ENCODE measurements at places on chromosomes 2 and 18. TPM values are rescaled to one million over a fixed set of nuclear protein-coding genes. Genes with fewer than 3 reads are reported as not detected.

The MARCO gene
- 1.6 TPM for total RNA-seq

DNA sequence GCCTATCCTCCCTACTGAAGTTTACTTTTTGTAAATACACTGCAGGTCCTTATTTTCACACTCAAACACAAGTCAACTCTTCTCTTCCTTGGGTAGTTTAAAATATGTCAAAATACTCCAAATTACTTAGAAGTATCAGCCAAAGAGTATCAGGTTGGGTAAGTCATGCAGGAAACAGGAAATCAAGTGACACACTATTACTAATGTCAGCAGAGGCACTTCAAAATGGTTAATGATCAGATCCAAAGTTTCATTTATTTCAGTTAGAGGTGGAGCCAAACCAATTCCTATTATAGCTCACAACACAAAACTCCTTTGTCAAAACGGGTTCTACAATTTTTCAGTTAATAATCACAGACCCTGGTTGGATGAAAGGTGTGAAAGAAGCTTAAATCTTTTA is 54.2 kb downstream of the DLGAP1 start:
- H3K36me3 ChIP-seq = no peaks in the 10 kb centered on the region
- no peak overlapping the region for H3K27ac ChIP-seq
- H3K4me1 ChIP-seq = no peaks in the 10 kb centered on the region
- no peak overlapping the region for H3K4me3 ChIP-seq
- H3K27me3 ChIP-seq = no peaks in the 10 kb centered on the region
- no peak for DNase-seq

DNA sequence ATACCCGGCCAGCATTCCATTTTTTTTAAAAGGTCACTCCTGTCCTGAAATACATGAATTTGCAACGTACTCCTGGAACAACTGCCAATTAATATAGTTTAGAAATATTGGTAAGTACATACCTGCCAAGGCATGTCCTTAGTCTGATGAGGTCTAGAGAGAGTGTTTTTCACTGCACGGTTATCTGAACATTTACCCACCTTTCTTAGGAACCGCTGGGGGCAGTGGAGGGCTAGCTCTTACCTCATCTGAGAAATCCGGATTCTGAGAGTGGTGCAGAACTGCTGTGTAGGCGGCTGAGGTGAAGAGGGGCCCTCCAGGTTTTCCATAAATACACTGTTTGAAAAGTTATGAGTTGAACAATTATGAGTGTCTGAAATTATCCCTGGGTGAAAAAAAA is 133.1 kb upstream of the CCDC195 start:
- no peak overlapping the region for H3K27ac ChIP-seq
- H3K4me3 ChIP-seq = no peak overlapping the region
- H3K4me1 ChIP-seq = no peaks in the 10 kb centered on the region
- no peak for DNase-seq

DNA sequence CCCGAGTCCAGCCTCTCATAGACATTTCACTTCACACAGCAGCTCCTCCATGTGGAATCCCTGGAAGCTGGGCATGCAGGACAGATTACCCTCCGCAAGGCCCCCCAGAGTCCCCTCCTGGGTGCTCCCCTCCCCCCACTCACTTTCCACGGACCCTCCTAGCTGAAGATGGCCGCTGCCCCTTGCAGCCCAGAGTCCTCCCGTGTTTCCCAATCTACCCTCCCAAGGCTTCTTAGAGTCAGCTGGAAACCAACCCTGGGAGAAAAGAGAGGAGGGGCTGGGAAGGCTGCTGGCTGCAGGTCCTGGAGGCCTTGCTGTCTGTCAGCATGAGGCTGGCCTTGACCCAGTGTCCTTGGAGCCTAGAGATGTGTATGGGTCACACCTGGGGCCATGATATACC is 49.0 kb upstream of the HAAO start:
- no peak overlapping the region for H3K27ac ChIP-seq
- H3K4me1 ChIP-seq = peaks cover 4% of the 10 kb centered on the region
- H3K4me3 ChIP-seq = no peak overlapping the region

GRCh38 chr2:70871398-70872211 is 36.0 kb upstream of the CD207 start:
- peak overlapping the region; percentile 54 for H3K4me3 ChIP-seq
- peak; percentile 94 for DNase-seq
- peaks cover 7% of the 10 kb centered on the region for H3K4me1 ChIP-seq
- no peaks in the 10 kb centered on the region for H3K36me3 ChIP-seq
- H3K27me3 ChIP-seq = no peaks in the 10 kb centered on the region

DNA sequence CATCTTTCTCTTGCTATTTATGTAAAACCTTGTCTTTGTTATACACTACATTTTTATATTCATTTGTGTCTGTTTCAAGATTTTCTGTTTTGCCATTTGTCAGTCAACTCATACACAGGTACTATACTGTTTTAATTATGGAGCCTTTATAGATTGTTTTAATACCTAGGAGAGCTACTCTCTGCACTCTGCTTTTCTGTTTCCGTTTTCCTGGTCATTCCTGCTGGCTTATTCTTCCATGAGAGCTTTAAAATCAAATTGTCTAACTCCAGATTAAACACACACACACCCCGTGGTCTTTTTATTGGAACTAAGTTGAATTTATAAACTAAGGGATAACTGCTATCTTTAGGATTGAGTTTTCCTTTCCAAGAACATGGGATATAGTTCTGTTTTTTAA is 161.2 kb downstream of the RTN4 start:
- no peak overlapping the region for H3K4me3 ChIP-seq
- H3K27ac ChIP-seq = no peak overlapping the region
- H3K4me1 ChIP-seq = no peaks in the 10 kb centered on the region
- H3K36me3 ChIP-seq = no peaks in the 10 kb centered on the region
- H3K27me3 ChIP-seq = no peaks in the 10 kb centered on the region
- no peak for DNase-seq

- H3K27ac ChIP-seq = peak overlapping the region; percentile 19
- H3K4me3 ChIP-seq = no peak overlapping the region
- peaks cover 35% of the 10 kb centered on the region for H3K36me3 ChIP-seq
- DNase-seq = peak; percentile 32
Observed at GRCh38 chr2:219449609-219450008, 15.0 kb downstream of the SPEG start.

The C2orf92 gene
- 2.1 TPM for total RNA-seq

GRCh38 chr2:6067089-6067488 is 374.9 kb downstream of the SOX11 start:
- H3K27ac ChIP-seq = no peak overlapping the region
- DNase-seq = no peak
- no peak overlapping the region for H3K4me3 ChIP-seq
- H3K36me3 ChIP-seq = no peaks in the 10 kb centered on the region
- H3K4me1 ChIP-seq = no peaks in the 10 kb centered on the region

GRCh38 chr2:216636551-216637450 is 3.6 kb downstream of the IGFBP2 start:
- no peak for DNase-seq
- H3K27me3 ChIP-seq = peaks cover 50% of the 10 kb centered on the region
- no peak overlapping the region for H3K4me3 ChIP-seq
- H3K4me1 ChIP-seq = peaks cover 4% of the 10 kb centered on the region
- no peaks in the 10 kb centered on the region for H3K36me3 ChIP-seq
- no peak overlapping the region for H3K27ac ChIP-seq

The FMNL2 gene
- total RNA-seq = 8.4 TPM

DNA sequence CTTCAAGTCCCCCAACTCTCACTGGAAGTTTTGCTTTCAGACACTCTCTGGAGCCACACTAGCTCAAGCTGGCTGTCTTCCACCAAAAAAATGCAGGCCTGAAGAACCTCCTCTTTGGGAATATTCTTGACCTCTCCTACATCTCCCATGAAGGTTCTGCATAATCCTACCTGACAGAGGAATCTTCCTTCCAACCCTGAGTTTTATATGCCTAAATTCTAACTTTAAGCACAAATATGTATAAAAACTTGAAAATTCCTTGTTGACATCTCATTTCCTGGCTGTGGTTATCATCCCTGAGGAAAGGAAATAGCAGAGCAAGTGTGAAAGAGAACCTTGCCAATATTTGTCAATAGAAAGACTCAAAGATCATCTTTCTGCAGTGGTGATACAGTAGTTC is 249.0 kb downstream of the LPIN1 start:
- no peak overlapping the region for H3K4me3 ChIP-seq
- H3K36me3 ChIP-seq = no peaks in the 10 kb centered on the region

- no peak overlapping the region for H3K4me3 ChIP-seq
- H3K27ac ChIP-seq = no peak overlapping the region
- H3K4me1 ChIP-seq = no peaks in the 10 kb centered on the region
- no peaks in the 10 kb centered on the region for H3K27me3 ChIP-seq
- no peak for DNase-seq
Observed at GRCh38 chr2:215949991-215950404, 63.4 kb downstream of the MREG start.

The SCN3A gene
- total RNA-seq = 0.58 TPM

- peaks cover 15% of the 10 kb centered on the region for H3K4me1 ChIP-seq
- H3K27me3 ChIP-seq = no peaks in the 10 kb centered on the region
- no peak for DNase-seq
- H3K27ac ChIP-seq = no peak overlapping the region
- no peaks in the 10 kb centered on the region for H3K36me3 ChIP-seq
Observed at GRCh38 chr2:18790509-18791171, 201.3 kb upstream of the NT5C1B start.

DNA sequence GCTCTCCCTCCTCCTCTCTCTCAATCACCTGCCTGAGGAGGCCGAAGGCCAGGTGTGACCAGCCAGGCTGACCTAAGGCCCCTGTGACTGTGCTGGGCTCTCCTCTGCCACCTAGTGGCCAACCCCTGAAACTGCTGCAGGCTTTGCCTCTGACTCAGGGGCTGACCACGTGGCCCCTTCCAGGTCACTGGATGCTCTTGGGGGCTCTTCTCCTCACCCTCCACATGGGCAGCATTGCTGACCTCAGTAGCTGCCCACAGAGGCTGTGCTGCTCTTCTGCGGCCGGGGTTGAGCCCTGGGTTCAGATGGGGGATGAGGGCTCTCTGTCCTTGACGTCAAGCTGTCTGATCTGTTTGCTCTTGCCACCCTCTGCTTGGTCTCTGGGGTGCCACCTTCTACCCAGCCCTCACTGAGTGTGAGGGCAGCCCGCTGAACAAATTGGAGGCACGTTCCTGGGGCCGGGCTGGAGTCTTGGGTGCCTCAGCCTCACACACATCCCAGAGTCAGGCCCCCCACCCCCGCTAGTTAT is 122.7 kb downstream of the TWIST2 start:
- H3K27ac ChIP-seq = no peak overlapping the region
- H3K4me1 ChIP-seq = no peaks in the 10 kb centered on the region
- DNase-seq = peak; percentile 78

DNA sequence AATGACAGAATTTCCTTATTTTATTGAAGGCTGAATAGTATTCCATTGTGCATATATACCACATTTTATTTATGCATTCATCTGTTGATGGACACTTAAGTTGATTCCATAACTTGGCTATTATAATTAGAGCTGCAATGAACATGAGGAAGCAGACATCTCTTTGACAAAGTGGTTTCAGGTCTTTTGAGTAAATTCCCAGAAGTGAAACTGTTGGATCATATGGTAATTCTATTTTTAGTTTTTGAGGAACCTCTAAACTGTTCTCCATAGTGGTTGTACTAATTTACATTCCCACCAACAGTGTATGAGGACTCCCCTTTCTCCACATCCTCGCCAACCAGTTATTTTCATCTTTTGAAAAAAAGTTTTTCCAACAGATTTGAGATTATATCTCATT is 77.5 kb downstream of the TMEM200C start:
- no peaks in the 10 kb centered on the region for H3K27me3 ChIP-seq
- DNase-seq = no peak
- no peaks in the 10 kb centered on the region for H3K4me1 ChIP-seq
- no peaks in the 10 kb centered on the region for H3K36me3 ChIP-seq
- no peak overlapping the region for H3K27ac ChIP-seq
- no peak overlapping the region for H3K4me3 ChIP-seq

DNA sequence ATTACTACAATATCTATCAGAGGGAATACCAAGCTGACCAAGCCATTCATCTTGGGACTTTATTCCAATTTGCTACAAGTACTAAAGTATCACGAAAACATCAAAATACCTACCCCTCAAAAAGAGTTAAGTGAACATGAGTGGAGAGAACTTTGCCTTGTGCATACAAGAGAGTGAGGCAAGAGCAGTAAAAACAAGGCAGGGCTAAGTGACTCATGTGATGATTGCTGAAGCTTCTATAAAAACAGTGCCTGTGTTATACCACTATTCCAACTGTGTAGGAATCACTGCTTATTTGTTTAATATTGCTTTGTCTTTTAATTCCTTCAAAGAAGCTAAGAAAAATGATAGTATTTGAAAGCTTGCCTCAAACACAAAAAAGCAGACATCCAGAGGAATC is 61.2 kb downstream of the FARSB start:
- no peak overlapping the region for H3K27ac ChIP-seq
- no peak for DNase-seq
- no peaks in the 10 kb centered on the region for H3K4me1 ChIP-seq
- H3K27me3 ChIP-seq = no peaks in the 10 kb centered on the region
- H3K36me3 ChIP-seq = peaks cover 3% of the 10 kb centered on the region

The DSG4 gene
- total RNA-seq = not detected

The TXNDC2 gene
- total RNA-seq = not detected

GRCh38 chr2:228589115-228589514 is 407.6 kb upstream of the SPHKAP start:
- H3K36me3 ChIP-seq = no peaks in the 10 kb centered on the region
- no peak overlapping the region for H3K27ac ChIP-seq
- DNase-seq = no peak
- no peak overlapping the region for H3K4me3 ChIP-seq
- no peaks in the 10 kb centered on the region for H3K4me1 ChIP-seq

The PROM2 gene
- 0.82 TPM for total RNA-seq

DNA sequence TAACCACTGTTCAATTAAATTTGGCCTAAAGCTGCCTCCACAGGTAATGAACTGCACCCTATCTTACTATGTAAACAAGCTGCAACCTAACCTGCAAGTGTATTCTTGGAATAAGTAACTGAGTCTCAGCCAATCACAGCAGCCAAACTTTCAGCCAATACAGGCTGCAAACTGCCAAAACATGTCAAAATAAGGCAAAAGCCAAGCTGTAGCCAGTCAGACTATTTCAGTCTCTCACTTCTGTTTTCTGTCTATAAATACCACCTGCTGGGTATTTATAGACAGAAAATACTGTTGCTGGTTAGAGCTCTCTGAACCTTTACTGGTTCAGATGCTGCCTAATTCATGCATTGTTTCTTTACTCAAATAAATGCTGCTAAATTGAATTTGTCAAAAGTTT is 14.3 kb downstream of the C2orf76 start:
- peaks cover 29% of the 10 kb centered on the region for H3K4me1 ChIP-seq
- H3K36me3 ChIP-seq = no peaks in the 10 kb centered on the region
- no peaks in the 10 kb centered on the region for H3K27me3 ChIP-seq
- H3K4me3 ChIP-seq = no peak overlapping the region
- H3K27ac ChIP-seq = peak overlapping the region; percentile 46

- no peaks in the 10 kb centered on the region for H3K36me3 ChIP-seq
- no peak overlapping the region for H3K4me3 ChIP-seq
- no peak for DNase-seq
- H3K4me1 ChIP-seq = no peaks in the 10 kb centered on the region
- H3K27me3 ChIP-seq = no peaks in the 10 kb centered on the region
Observed at GRCh38 chr18:42657551-42657950, 457.9 kb downstream of the RIT2 start.
